ENCODE measurements at places on chromosomes 5 and 9.
A peak's percentile ranks its signal among the peaks of the same experiment; 100 is the strongest.

DNA sequence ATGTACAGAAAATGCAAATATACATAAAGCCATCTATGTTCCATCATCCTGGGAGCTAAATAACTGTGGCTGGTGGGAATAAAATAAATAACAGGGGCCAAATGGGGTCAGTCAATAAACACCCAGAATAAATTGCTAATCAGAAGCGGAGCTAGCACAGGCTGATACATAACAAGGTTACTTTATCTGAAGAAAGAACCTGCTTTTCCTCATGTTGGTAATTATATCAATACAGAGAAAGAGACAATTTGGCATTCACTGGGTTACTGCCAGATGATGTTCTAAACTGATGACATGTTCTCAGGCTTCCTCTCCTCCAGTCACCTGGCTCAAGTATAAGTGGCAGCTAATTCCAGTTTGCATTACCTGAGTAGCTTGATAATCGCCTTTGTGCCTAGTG lies 144.9 kb upstream of the CD180 start:
- DNase-seq = no peak

DNA sequence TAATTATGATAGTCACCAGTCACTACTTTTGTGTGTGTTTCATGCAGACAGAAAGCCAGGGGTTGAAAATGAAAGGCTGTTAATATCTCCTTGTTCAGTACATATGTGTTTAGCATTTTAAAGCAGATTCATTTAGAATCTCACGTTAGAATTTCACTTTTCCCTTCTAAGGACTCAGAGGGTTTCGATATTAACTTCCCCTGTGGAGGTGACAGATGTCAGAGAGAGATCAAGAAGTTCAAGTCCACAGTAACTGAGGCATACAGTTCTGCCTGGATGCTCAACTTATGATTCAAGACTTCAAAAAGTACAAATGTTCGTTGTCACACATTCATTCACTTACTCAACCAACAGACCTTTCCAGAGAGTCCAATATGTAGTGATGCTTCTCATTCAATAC lies 251.1 kb downstream of the EBF1 start:
- DNase-seq = no peak

GRCh38 chr5:173050791-173051190 lies 5.4 kb upstream of the CREBRF start:
- no peak for DNase-seq

- DNase-seq = no peak
Observed at GRCh38 chr9:118360036-118360435, 655.8 kb downstream of the TLR4 start.

DNA sequence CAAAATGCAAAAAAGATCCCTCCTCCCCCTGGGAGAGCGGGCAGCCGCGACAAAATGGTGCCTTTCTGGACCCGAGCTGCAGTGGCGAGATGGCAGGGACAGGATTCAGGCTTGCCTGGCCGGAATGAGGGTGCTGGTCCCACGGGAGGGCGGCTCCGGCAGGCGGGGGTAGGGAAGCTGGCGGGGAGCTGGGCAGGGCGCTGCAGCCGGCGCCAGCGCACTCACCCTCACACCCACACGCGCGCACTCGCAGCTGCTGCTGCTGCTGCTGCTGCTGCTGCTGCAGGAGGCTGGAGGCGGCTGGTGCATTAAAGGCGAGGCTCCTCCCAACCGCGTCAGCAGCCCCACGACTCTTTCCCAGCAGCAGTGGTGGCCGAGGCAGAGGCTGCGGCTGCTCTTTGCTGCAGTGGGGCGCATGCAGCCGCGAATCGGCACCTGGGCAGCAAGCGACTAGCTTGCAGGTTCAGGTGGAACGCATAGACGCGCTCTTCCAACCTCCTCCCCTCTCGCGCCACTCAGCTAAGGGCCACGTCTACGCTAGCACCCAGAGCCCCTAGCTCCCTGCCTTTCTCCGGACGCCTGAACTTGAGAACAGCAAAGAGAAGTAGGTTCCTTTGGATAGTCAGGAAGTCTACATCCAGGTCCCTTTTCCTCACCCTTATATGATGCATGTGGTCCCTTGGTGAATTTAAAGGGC lies at the start of gene PPP2R2B:
PPP2R2B (minus strand) TSS at position 282 of the 697 bp plus-strand sequence.
- DNase-seq = peak; percentile 78

DNA sequence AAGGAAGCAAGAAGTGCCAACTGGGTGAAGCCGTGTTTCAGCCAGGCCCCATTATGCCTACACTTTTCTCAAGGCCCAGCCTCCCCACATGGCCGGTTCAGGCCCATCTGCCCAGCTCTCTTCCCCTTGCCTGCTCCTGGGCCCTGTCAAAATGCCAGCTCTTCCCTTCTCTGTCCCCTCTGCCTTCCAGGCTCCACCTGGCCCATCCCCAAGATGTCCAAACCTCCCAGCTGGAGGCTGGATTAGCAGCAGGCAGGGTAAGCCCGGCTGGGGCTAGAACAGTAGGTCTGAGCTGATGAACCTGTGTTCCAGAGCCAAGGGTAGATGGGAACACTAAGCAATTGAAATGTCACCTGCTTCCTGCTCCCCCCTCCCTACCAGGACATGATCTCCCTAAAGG lies 64.1 kb upstream of the HSPA9 start:
- no peak for DNase-seq

DNA sequence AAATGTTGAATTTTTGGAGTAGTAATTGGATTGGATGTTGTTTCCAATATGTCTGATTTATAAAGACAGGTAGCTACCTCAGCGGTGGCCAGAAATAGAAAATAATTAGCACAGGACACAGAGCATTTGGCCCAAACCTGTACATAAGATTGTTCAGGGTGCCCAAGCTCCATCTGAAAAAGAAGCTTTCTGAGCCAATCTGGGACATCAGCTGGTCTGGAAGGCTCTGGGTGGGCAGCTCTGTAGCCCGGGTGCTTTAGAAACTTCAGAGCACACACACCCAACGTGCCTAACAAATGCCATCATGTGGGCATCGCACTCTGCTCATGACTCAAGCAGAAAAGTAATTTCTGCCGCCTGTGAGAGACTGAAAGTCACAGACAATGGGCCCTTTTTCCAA lies 460.7 kb downstream of the ICE1 start:
- no peak for DNase-seq

DNA sequence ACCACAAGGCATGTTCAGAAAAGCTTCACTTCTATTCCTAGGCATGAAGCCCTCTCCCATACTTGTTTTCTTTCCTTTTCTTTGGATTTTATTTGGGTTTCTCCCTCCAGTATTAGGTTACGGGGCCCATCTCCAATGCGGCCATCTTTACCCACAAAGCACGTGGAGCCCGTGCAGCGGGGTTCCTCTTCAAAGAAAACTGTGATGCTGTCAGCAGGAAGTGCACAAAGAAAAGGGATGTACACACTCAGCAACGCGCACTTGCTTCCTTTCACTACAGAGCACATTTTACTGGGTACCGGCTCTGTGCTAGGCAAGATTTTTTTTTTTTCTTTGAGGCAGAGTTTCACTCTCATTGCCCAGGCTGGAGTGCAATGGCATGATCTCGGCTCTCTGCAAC lies 106.6 kb downstream of the COL23A1 start:
- peak; percentile 81 for DNase-seq

DNA sequence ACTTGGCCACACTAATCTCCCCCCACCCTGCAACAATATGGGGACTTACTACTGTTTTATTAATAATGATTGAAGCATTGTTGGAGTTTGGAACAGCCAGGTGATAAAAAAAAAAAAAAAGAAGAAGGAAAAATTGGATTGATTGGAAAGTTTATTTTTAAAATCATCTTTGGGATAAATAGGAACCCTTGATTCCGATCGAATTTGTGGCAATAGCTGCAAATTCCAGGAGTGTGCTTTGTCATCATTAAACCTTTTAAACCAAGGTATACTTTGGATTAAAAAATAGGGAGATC lies 907 bp upstream of the NR2F1 start:
- no peak for DNase-seq

- DNase-seq = no peak
Observed at GRCh38 chr5:178490935-178491652, 99.1 kb downstream of the COL23A1 start.

DNA sequence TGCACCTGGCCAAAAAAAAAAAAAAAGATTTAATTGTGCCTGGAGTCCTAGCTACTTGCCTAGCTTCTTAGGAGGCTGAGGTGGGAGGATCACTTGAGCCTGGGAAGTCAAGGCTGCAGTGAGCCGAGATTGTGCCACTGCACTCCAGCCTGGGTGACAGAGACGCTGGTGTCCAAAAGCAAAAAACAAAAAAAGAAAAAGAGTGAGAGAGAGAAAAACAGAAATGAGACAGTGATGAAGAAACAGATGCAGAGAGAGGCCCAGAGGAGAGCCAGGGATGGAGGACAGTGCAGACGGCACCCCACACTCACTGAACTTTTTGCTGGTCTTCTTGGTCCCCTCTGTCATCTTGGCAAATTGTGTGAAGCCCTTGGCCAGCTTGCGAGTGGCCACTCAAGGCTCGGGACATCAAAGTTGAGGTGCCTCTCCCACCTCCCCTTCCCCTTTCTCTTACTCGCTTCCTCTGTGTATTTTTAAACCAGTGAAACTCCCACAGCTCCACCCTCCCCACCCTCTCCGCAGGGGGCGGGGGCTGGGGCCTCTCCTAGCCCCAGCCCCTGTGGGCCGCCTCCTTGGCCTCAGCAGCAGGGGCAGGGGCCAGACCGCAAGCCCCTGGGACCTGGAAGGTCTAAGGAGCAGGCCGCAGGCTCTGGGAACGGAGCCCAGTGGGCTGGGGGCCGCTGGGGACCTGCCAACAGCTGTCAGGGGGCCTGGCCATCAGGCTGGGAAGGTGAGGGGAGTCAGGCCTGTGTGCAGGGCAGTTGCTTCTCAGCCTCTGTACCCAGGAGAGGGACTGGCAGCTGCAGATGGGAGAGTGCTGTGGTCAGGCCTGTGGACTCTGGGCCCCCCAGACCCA lies at the start of gene SH2D3C:
SH2D3C (minus strand) TSS at position 387 of the 856 bp plus-strand sequence; CDS start at position 348, 39 bp downstream.
- DNase-seq = no peak

DNA sequence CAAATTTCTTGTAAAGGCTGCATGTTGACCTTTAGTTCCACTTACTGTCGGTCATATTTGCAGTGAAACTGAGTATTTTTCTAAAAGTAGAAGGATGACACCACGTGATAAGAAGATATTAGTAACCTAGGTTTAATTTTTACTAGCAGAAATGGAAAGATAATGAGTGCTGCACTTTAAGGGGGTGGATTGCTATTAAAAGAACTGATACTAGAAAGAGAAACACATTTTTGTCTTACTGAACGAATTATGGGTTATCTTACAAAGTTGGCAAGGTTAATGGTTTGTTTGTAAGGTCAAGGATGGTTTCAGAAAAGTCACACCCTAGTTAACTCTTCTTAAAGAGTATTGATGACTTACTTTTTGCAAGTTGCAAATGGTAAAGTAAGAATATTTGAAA lies 2.4 kb downstream of the MACIR start:
- no peak for DNase-seq

DNA sequence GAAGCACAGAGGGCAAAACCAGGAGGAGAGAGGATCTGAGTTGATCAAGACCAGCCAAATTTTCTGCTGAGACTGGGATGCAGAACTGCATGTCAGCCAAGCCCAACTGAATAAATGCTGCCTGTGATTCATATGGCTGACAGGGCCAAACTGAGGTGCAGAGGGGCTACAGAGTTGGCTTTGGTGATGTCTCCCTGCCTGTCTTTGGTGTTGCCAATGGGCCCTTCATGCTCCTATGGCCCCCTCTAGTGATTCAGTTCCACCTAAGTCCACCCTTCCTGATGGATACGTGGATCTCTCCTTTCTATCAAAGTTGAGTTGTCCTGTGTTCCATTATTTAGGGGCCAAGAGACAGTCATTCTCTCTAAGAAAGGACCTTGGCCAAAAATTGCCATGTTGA lies 163.6 kb upstream of the TLE4 start:
- DNase-seq = no peak

- no peak for DNase-seq
Observed at GRCh38 chr5:2201011-2201410, 318.3 kb upstream of the IRX4 start.

- DNase-seq = peak; percentile 23
Observed at GRCh38 chr5:173310218-173310769, 17.9 kb downstream of the STC2 start.

DNA sequence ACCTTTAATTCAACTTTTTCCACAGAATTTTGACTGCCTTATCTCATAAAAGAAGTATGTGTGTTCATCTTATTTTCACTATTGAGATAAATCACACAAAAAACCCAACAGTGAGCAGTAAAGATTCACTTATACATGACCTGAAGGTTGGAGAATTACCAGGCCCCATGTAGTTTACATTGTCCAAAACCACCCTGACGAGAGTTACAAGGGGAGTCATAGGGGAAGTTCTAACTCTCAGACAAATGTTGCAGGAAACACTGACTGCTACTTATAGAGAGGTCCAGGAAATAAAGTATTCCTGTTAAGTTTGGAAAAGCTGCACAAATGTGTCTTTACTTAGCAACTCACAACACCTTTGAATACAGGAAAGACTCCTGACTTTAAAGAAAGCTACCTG lies 14.1 kb downstream of the SPATA9 start:
- DNase-seq = no peak

Measured in aorta (tissue), 5 donors.